ENCODE measurements at places on chromosomes 12 and 14. TPM values are rescaled to one million over a fixed set of nuclear protein-coding genes. Genes with fewer than 3 reads are reported as not detected.

- no peak for DNase-seq
- no peaks in the 10 kb centered on the region for H3K36me3 ChIP-seq
- H3K4me3 ChIP-seq, result no peak overlapping the region
- no peak overlapping the region for H3K27ac ChIP-seq
- H3K4me1 ChIP-seq, result no peaks in the 10 kb centered on the region
These were observed 43.6 kb downstream of the FSCB start for GRCh38 chr14:44463356-44464004.

GRCh38 chr12:6507102-6507998 lies 13.4 kb downstream of the NCAPD2 start:
- no peaks in the 10 kb centered on the region for H3K4me1 ChIP-seq
- peaks cover 2% of the 10 kb centered on the region for H3K36me3 ChIP-seq
- H3K27ac ChIP-seq, result no peak overlapping the region

- H3K36me3 ChIP-seq, result no peaks in the 10 kb centered on the region
- H3K4me3 ChIP-seq, result no peak overlapping the region
- peak overlapping the region; percentile 73 for H3K27ac ChIP-seq
These were observed 177.4 kb upstream of the HIF1A start for GRCh38 chr14:61517911-61518384.

- no peak overlapping the region for H3K4me3 ChIP-seq
- no peak for DNase-seq
- no peaks in the 10 kb centered on the region for H3K36me3 ChIP-seq
- no peak overlapping the region for H3K27ac ChIP-seq
- H3K4me1 ChIP-seq, result no peaks in the 10 kb centered on the region
- no peaks in the 10 kb centered on the region for H3K27me3 ChIP-seq
These were observed 96.9 kb downstream of the STXBP6 start for GRCh38 chr14:24952851-24953666.

GRCh38 chr12:115885040-115885690 lies 392.3 kb downstream of the MED13L start:
- H3K4me1 ChIP-seq, result no peaks in the 10 kb centered on the region
- no peak for DNase-seq
- no peaks in the 10 kb centered on the region for H3K27me3 ChIP-seq
- H3K27ac ChIP-seq, result no peak overlapping the region
- H3K4me3 ChIP-seq, result no peak overlapping the region
- H3K36me3 ChIP-seq, result no peaks in the 10 kb centered on the region

DNA sequence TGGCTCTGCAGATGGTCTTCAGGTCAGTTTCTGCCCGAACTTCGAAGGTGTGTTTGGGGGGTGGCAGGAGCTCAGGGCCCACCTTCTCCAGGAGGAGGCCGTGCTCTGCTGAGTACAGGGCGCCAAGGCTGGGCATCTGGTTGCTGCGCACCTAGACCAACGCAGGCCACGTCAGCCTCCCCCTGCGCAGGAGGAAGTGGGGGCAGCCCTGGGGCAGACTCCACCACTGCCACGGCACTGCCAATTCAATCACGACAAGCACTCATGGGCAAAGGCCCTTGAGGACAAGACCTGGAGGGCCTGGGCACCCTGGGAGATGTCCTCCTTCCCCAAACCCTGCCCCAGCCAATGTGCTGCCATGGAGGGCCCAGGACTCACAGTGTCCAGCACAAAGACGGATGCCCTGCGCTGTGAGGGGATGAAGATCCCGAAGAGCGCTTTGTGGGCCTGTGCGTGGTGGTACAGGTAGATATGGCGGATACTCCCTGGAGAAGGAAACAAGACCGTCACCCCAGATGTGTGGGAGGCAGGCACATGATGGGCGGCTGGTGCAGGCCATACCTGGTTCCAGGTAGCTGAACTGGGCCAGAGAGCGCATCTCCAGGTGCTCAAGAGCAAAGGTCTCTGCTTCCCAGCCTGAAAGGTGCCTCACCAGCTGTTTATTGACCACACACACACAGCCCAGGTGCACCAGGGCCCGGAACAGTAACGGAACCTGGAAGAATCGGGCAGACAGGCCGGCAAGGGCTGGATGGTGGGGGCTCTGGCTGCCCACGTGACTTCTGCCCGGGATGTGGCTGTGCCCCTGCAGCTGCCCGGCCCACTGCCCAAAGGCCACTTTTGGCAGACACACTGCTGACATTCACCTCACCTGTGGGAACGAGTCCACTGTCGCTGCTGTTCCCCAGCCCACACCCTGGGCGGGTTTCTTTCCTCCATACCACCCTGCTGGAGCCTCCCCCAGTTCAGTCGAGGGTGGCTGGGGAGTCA lies 24.6 kb downstream of the P2RX2 start:
- H3K27me3 ChIP-seq, result no peaks in the 10 kb centered on the region
- DNase-seq, result peak; percentile 66
- no peak overlapping the region for H3K27ac ChIP-seq
- no peaks in the 10 kb centered on the region for H3K4me1 ChIP-seq

GRCh38 chr14:38186216-38186615 lies 21.5 kb upstream of the SSTR1 start:
- no peak overlapping the region for H3K4me3 ChIP-seq
- no peaks in the 10 kb centered on the region for H3K36me3 ChIP-seq
- DNase-seq, result no peak
- H3K27me3 ChIP-seq, result no peaks in the 10 kb centered on the region
- no peak overlapping the region for H3K27ac ChIP-seq
- H3K4me1 ChIP-seq, result no peaks in the 10 kb centered on the region

GRCh38 chr14:96816281-96816680 lies 19.1 kb downstream of the VRK1 start:
- H3K4me3 ChIP-seq, result no peak overlapping the region
- H3K27ac ChIP-seq, result no peak overlapping the region
- H3K27me3 ChIP-seq, result no peaks in the 10 kb centered on the region
- H3K36me3 ChIP-seq, result no peaks in the 10 kb centered on the region

GRCh38 chr12:104520242-104520900 lies 63.6 kb downstream of the CHST11 start:
- no peaks in the 10 kb centered on the region for H3K36me3 ChIP-seq
- H3K4me3 ChIP-seq, result no peak overlapping the region
- H3K4me1 ChIP-seq, result peaks cover 4% of the 10 kb centered on the region
- H3K27me3 ChIP-seq, result no peaks in the 10 kb centered on the region
- DNase-seq, result no peak

DNA sequence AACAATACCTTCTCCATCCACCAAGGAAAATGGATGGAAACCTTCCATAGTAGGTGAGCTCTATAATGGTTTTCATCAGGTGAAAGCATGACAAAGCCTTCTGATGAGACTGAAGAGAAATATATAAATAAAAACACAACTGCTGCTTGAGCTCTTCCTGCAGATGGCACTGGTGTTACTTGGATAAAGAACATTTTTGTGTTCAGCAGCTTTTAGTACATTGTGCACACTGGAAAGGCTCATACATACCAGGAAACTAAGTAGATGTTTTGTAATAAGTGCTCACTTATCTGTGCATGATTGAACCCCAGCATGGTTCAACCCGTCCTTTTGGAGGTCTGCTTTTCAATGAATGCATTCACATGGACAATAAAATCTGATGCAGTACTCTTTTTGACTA lies 357.3 kb upstream of the MIS18BP1 start:
- H3K4me1 ChIP-seq, result no peaks in the 10 kb centered on the region
- H3K36me3 ChIP-seq, result no peaks in the 10 kb centered on the region
- H3K4me3 ChIP-seq, result no peak overlapping the region
- H3K27me3 ChIP-seq, result no peaks in the 10 kb centered on the region

- no peak for DNase-seq
- no peak overlapping the region for H3K4me3 ChIP-seq
- H3K27ac ChIP-seq, result no peak overlapping the region
- H3K4me1 ChIP-seq, result no peaks in the 10 kb centered on the region
These were observed 21.3 kb upstream of the RFLNA start for GRCh38 chr12:124273630-124274029.

DNA sequence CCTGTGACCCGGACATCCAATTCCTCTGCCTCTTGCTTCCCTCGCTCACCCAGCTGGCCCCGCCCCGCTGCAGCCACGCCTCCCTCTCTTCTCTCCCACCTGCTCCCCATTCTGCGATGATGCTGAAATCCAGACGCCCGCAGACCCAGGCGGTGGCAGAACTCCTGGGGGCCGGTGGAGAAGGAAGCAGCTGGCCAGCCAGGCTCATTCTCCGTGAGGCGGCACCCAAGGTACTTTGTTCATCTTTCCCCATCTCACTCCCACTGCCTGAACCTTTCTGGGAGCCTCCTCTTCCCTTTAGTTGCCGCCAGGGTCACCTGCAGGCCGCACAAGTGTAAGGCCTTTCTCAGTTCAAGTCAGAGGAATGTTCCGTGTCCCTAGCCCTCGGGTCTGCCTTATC lies 35.7 kb downstream of the FOXN4 start:
- H3K27me3 ChIP-seq, result no peaks in the 10 kb centered on the region
- peaks cover 4% of the 10 kb centered on the region for H3K4me1 ChIP-seq
- H3K36me3 ChIP-seq, result no peaks in the 10 kb centered on the region
- peak; percentile 23 for DNase-seq
- H3K27ac ChIP-seq, result no peak overlapping the region

DNA sequence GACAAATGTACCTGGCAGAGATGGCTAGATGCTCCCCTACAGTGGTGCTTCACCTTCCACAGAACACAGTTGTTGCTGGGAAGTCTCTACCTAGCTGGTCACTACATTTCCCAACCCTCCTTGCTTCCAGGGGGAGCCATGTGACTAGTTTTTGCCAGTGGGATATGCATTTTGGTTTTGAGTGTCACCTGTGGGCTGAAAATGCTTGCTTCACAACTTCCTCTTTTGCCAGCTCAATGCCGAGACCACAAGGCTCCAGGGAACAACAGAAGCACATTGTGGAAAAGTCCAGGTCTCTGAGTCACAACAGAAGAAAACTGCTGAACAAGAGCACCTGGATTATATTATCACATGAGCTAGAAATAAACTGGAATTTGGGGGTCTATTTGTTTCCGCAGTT lies 48.5 kb upstream of the ARHGAP5 start:
- H3K4me1 ChIP-seq, result no peaks in the 10 kb centered on the region
- no peak overlapping the region for H3K4me3 ChIP-seq
- no peak overlapping the region for H3K27ac ChIP-seq
- DNase-seq, result no peak
- no peaks in the 10 kb centered on the region for H3K36me3 ChIP-seq

- H3K27me3 ChIP-seq, result no peaks in the 10 kb centered on the region
- H3K4me3 ChIP-seq, result no peak overlapping the region
- no peak overlapping the region for H3K27ac ChIP-seq
- DNase-seq, result no peak
- H3K4me1 ChIP-seq, result no peaks in the 10 kb centered on the region
These were observed 3.4 kb downstream of the OR11G2 start for GRCh38 chr14:20194101-20194500.

- no peaks in the 10 kb centered on the region for H3K36me3 ChIP-seq
- DNase-seq, result no peak
- no peak overlapping the region for H3K27ac ChIP-seq
- no peak overlapping the region for H3K4me3 ChIP-seq
These were observed 57.8 kb downstream of the B4GALNT3 start for GRCh38 chr12:517538-517937.

DNA sequence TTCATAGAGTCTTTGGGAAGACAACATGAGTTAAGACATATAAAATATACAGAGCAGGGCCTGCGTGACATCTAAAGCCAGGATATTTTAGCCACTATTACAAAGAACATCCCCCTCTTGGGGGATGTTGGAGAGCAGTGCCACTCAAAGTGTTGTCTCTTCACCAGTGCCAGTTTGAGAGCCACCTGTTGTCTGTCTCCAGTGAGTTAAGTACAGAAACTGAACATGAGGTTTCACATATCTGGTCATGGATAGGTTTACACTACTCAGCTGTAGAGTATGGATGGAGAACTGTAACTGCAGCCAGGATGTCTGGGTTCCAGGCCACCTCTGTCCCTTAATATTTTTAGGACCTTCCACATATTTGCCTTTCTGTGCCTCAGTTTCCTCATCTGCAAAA lies 39.1 kb downstream of the RNFT2 start:
- H3K27ac ChIP-seq, result no peak overlapping the region
- no peaks in the 10 kb centered on the region for H3K36me3 ChIP-seq
- no peaks in the 10 kb centered on the region for H3K4me1 ChIP-seq
- no peaks in the 10 kb centered on the region for H3K27me3 ChIP-seq

DNA sequence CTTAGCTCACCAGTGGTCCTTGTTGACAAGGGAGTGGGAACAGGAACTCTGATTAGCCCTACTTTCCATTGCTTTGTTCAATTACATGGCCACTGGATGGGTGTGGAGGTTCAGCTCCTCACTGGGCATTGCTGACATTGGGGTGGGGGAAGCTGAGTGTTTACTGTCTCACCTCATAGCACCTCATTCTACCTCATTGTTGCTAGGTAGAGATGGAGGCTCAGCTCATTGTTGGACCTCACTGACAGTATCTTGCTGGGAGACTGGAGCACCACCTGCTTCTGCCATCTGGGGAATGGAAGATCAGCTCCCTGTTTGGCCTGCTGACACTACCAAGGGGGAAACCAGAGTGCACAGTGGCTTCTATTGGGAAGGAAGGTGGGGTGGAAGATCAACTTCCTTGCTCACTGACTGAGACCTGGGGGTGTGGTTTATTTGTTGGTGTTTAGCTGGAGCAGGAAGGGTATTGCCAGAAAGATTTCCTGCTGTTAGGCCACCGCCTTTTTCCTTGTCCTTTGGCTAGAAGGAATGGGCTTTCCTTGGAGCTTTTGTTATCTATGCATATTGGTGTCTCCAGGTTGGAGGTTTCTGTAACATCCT lies 1.3 kb upstream of the OR4E2 start:
- H3K27ac ChIP-seq, result no peak overlapping the region
- H3K4me3 ChIP-seq, result no peak overlapping the region
- H3K4me1 ChIP-seq, result no peaks in the 10 kb centered on the region
- no peaks in the 10 kb centered on the region for H3K27me3 ChIP-seq
- H3K36me3 ChIP-seq, result no peaks in the 10 kb centered on the region

- no peaks in the 10 kb centered on the region for H3K4me1 ChIP-seq
- H3K4me3 ChIP-seq, result no peak overlapping the region
- no peaks in the 10 kb centered on the region for H3K36me3 ChIP-seq
- DNase-seq, result no peak
- H3K27ac ChIP-seq, result no peak overlapping the region
These were observed 379.5 kb downstream of the LRFN5 start for GRCh38 chr14:41986083-41986645.

- H3K36me3 ChIP-seq, result no peaks in the 10 kb centered on the region
- no peaks in the 10 kb centered on the region for H3K4me1 ChIP-seq
These were observed 14.8 kb downstream of the IRAK3 start for GRCh38 chr12:66203820-66204219.

Gene TBC1D30
- total RNA-seq, result 8.7 TPM

Gene CDC42BPB
- total RNA-seq, result 127 TPM

Gene BCL2L2
- 43.6 TPM for total RNA-seq

Gene LMO3
- 3.7 TPM for total RNA-seq

Gene PLCZ1
- total RNA-seq, result not detected

Gene MUCL1
- total RNA-seq, result not detected

Data from kidney (tissue), 22 donors.